ENCODE measurements at places on chromosomes 11 and 22.

DNA sequence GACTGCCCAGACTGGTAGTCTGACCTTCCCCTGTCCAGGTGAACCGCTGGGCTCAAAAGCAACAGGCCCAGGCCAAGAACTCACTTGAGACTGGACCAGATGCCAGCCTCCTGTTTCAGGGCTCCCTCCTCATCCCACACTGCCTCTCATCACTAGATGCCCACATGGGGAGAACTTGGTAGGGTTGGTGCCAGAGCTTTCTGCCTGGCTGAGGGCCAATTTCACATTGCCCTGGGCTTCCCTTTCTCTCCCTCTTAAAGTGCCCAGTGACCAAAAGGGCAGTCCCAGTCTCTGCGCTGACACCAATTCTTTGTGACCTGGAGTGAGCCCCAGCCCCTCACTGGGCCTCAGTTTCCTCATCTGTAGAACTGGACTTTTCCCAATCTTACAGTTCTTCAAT is 41.7 kb downstream of the C11orf58 start:
- DNase-seq: no peak

- DNase-seq: peak; percentile 83
These were observed 22.0 kb downstream of the ST14 start for GRCh38 chr11:130181295-130182272.

- peak; percentile 40 for DNase-seq
These were observed 30.6 kb downstream of the PRCP start for GRCh38 chr11:82869657-82870056.

DNA sequence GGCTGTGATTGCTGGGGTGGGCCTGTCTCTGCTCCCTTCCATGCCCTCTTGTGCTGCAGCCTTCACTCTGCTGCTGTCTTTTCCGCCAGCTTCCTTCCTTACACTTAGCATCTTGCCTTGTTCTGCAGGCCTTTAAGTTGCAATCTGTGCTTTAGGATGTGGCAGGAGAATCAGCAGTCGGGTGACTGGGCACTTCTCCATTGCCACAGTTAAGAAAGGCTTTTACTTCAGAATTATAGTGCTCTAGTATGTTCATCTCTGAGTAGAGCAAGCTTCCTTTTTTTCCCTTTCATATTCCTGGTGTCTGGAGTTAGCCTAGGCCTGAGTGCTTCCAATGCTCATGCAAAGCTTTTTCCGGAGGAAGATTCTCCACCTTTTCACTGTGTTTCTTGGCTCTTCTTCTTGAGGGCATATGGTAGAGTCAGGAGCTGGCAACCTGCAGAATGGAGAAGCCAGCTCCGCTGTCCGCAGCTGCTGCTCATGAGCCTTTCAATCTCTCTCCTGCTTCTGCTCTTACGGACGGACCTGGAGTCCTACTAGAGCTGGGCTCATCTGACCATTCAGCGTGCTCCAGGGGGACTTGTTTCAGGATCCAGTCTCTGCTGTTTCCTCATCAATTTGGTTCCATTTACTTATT is 20.2 kb downstream of the PPP6R2 start:
- no peak for DNase-seq

- no peak for DNase-seq
These were observed 5.0 kb upstream of the ANO1 start for GRCh38 chr11:70072861-70073755.

- no peak for DNase-seq
These were observed 220.5 kb upstream of the TENM4 start for GRCh38 chr11:79661373-79661772.

GRCh38 chr22:36467042-36467810 is 14.2 kb downstream of the TXN2 start:
- DNase-seq: no peak

DNA sequence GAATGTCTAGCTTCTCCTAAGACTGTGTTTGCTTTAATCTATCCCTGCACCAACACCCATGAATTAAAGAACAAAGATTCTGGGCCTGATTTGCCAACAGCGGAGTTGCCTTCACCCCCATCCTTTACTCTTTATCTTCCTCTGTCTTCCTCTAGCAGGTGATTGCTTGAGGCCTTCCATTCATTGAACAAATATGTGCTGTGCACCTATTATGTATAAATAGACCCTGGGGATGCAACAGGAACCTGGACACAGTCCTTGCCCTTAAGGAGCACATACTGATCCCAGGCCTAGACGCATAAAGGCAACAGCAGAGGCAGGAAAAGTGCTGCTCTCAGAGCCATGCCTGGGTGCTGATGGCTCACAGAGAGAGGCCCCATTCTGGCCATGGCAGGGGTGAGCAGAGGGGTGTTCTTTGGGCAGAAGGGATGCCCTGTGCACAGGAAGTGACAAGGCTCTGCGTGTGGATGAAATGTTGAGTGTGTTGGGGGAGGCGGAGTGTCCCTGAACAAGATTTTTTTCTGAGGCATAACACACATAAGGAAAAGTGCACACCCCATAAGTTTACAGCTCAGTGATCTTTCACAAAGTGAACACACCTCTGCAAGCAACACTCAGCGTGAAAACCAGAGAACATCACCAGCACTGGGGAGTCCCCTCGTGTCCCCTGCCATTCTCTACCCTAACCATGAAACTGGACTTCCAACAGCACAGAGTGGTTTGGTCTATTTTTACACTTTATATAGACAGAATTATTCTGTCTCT is 145.9 kb downstream of the GRIK4 start:
- no peak for DNase-seq

Measured in suppressor macrophage treated with lipopolysaccharide for 4 hours (primary cell).